ENCODE measurements at places on chromosomes 7 and 10.

- peak; percentile 20 for DNase-seq
Measured at GRCh38 chr10:52056291-52056690, 257.8 kb upstream of the DKK1 start.

- no peak for DNase-seq
Measured at GRCh38 chr7:36312064-36312914, 77.4 kb upstream of the ANLN start.

GRCh38 chr7:133294234-133294633 lies 41.4 kb downstream of the EXOC4 start:
- no peak for DNase-seq

- no peak for DNase-seq
Measured at GRCh38 chr7:127177156-127177555, 75.6 kb downstream of the GRM8 start.

GRCh38 chr7:74573512-74573911 lies 84.0 kb upstream of the GTF2I start:
- DNase-seq: no peak

DNA sequence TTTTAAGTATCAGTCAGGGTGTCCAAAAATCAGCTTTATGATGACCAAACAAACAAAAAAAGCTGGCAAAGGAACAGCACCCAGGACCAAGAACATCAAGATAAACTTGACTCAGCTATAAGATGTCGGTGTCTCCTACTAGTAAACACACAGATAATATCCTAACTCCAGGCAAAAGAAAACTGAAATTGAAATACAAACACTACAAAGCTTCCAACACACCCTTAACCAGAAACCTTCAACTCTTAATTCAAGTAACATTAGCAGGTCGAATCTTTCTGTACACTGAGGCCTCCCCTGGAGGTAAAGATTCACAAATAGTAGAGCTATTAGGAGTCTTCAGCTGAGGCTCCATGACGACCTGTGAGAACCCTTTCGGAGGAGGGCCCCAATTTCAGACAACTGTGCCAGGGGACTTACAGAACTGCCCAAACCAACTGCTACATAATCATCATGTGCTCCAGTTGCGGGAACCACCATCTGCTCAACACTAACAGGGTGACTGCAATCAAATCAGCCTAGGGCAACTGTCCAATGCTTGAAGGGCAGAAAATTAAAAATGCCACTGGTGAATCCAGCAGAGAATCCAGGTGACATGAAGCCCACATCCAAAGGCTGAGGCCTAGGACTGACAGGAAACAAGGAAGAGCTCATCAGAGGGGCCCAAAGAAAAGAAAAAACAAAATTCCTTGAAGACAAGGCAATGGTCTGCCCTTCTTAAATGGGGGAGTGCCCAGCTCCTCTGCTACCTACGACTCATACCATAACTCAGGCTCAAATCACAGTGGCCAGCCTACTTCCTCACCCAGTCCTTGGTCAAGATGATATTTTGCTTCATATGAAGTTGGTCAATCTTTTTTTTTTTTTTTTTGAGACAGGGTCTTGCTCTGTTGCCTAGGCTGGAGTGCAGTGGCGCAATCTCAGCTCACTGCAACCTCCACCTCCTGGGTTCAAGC lies 20.0 kb downstream of the XPNPEP1 start:
- DNase-seq: no peak

- no peak for DNase-seq
Measured at GRCh38 chr10:95121904-95122303, 52.6 kb upstream of the CYP2C8 start.

DNA sequence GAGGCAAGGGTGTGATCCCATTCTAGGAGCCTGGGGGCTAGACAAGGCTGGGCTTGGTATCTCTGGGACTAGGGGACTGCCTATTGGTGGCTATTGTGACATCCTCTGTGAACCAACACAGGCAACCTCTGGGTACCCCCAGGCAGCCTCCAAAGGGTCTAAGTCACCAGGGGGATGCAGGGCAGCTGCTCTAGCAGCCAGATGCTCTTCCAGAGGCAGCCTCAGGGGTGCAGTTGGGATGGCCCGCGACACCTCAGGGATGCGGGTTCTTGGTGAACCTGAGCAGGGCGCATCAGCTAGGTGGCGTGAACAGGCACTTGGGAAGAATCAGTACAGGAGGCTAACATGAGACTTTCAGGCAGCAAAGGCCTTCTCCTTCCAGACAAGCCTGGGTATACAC lies 1.6 kb upstream of the TMEM120A start:
- DNase-seq: no peak

DNA sequence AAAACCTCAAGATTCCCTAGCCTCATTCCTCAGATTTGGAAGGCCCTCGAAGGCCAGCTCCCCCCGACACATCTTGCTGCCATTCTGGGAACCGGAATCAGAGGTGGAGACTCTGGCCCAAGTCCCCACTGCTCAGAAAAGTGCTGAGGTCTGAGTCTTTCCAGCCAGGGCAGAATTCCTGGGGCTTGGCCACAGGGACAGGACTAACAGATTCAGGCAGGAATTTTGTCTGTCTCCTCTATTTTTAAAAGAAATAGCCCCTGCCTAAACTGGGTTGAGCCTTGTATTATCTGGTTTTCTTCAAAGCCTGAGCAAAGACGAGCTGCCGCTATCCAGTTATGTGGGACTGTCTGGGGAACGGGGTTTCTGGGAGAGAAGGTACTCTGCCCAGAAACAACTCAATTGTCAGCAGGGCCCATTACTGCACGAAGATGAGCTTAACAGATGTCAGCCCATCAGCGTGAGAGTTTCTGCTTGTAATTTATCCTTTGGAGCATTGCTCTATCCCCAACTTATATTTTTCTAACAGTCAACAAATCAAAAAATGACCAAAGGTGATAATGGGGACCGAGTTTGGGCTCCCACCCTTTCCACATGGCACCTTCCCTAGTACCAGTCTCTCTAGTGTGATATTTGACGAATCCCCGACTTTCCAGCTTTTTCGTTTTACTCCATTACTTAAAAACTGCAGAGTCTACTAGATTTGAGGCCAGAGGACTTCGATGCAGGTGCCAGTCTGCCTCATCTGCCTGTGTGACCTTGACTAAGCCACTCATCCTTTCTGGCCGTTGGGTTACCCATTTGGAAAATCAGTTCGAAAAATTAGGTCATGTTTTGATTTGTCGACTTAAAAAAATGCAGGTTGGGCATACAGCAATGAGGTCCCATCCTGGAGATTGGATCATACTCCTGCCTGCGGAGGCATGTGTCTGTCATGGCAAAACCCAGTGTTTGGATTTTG lies 110.9 kb downstream of the WDR11 start:
- DNase-seq: no peak
